ENCODE measurements at places on chromosomes 7 and 10.

GRCh38 chr7:25952261-25953057 is 199.5 kb upstream of the NFE2L3 start:
- no peak for DNase-seq

DNA sequence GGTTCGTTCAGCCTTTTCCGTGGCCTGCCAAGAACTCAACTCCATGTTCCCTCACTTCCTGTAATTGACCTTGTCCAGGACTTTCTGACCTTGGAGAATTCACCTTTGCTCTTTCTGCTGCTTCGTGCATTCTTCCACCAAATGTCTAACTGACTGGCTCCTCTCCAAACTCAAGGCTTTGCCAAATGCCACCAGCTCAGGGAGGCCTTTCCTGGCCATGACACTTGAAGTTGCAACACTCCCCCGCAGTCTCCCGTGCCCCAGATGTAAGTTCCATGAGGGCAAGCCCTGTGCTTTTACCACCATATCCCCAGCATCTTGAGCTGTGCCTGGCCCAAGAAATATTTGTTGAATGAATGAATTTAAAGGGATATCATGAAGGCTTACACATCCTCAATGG is 238.4 kb downstream of the ARHGAP21 start:
- DNase-seq, result no peak

- DNase-seq, result no peak
Observed at GRCh38 chr7:111215550-111215949, 124.6 kb downstream of the LRRN3 start.

DNA sequence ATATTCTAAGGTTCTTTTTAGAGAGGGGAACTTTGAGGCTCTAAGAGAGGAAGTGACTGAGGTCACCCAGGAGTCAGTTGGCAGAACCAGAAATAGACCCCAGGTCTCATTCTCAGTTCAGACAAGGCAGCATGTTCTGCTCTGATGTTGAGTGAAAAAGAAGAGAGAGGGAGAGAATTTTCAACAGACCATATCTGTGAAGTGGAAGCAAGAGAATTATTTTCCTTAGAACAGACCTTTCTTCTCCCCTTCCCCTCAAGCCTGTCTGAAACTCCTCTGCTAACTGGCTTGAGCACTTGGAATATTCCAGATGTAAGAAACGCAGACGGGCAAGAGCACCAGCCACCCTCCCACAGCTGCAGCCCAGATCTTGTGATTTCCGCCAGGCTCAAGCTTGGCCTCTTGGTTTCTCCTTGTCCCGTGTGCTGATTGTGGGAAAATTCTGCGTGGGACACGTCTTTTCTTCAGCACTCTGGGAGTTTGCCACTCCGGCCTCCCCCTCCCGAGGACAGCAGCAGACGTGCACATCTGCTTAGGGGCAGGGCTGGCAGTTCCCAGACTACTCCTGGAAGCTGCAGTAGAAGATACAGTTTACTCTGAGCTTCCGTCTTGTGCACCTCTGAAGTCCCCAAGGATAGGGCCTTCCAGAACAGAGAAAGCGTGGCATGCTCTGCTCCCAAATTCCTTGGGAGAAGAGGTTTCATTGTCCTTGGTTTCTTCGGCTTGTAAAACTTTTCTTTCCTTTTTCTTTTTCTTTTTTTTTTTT is 22.7 kb upstream of the IKZF1 start:
- peak; percentile 86 for DNase-seq

GRCh38 chr7:29442146-29442545 is 121.5 kb upstream of the PRR15 start:
- DNase-seq, result no peak

GRCh38 chr10:68435803-68436202 is 28.7 kb upstream of the RUFY2 start:
- DNase-seq, result no peak

- no peak for DNase-seq
Observed at GRCh38 chr10:38054361-38054797, 39.8 kb upstream of the ZNF37A start.

GRCh38 chr7:132499487-132499886 is 76.8 kb downstream of the PLXNA4 start:
- no peak for DNase-seq

GRCh38 chr7:132491391-132491945 is 84.8 kb downstream of the PLXNA4 start:
- DNase-seq, result no peak

GRCh38 chr10:23100331-23101030 is 5.1 kb downstream of the MSRB2 start:
- DNase-seq, result peak; percentile 50

DNA sequence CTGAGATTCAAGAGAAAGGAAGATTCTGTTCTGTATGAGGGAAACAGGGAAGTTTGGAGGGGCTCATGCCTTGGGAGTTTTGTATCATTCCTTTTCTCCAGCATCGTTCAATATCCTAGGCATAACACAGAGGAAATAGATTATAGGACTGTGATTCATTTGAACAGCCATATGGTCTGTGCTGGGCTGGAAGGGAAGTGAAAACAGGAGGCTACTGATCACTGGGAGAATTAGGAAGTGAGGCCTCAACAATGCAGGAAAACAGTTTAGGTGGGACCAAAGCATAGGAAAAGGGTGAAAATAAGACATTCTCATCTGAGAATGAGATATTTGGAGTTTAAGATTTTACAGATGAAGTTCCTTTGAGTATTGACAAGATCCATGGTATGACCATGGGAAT is 70.7 kb upstream of the MKX start:
- DNase-seq, result no peak

- no peak for DNase-seq
Observed at GRCh38 chr7:7858559-7858958, 110.0 kb upstream of the GLCCI1 start.

GRCh38 chr10:12720217-12720981 is 281.1 kb downstream of the CCDC3 start:
- no peak for DNase-seq

- DNase-seq, result no peak
Observed at GRCh38 chr10:97464226-97464625, 18.3 kb downstream of the ZDHHC16 start.

- DNase-seq, result no peak
Observed at GRCh38 chr10:16527452-16527851, 5.8 kb upstream of the C1QL3 start.

GRCh38 chr7:144174613-144175012 is 8.7 kb upstream of the CTAGE4 start:
- DNase-seq, result no peak

- DNase-seq, result no peak
Observed at GRCh38 chr10:59383436-59383835, 21.1 kb upstream of the FAM13C start.

- no peak for DNase-seq
Observed at GRCh38 chr7:154917808-154918160, 85.1 kb downstream of the PAXIP1 start.

DNA sequence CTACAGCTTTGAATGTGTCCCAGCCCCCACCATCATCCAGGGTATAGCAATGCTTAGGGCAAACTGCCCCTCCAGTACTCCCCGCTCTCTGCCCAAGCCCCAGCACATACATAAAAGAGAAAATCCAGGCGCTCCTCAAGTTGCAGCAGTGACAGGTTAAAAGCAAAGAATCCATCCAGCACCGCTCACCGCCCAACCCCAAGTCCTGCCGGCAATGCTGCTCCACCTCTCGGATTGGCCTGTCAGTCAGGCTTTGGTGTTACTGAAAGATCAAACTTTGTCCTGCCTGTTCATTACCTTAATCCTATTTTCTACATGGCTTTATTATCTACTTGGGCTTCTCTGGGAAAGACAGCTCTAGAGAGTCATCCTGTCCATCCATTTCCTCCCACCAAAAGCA is 31.9 kb downstream of the DPCD start:
- DNase-seq, result no peak

GRCh38 chr7:3973264-3973663 is 672.2 kb downstream of the SDK1 start:
- no peak for DNase-seq

Measured in KG1 (cell line).